ENCODE measurements at places on chromosomes 5 and 9. TPM values are rescaled to one million over a fixed set of nuclear protein-coding genes. Genes with fewer than 3 reads are reported as not detected.

STXBP1 gene
- 16.9 TPM for total RNA-seq

UAP1L1 gene
- total RNA-seq: 11.9 TPM

IL5 gene
- not detected for total RNA-seq

DNM1 gene
- total RNA-seq: 78.9 TPM

SLCO6A1 gene
- total RNA-seq: not detected
